ENCODE measurements at places on chromosomes 11 and 22.

GRCh38 chr22:33908171-33909074, 11.9 kb downstream of the LARGE1 start:
- no peak for DNase-seq

GRCh38 chr11:15607361-15608036, 492.8 kb downstream of the INSC start:
- no peak for DNase-seq

- DNase-seq: no peak
Observed at GRCh38 chr22:46977656-46978343, 215.3 kb downstream of the TBC1D22A start.

- no peak for DNase-seq
Observed at GRCh38 chr11:65188486-65188885, 6.8 kb downstream of the CAPN1 start.

- no peak for DNase-seq
Observed at GRCh38 chr11:132969892-132970291, 562.4 kb downstream of the OPCML start.

DNA sequence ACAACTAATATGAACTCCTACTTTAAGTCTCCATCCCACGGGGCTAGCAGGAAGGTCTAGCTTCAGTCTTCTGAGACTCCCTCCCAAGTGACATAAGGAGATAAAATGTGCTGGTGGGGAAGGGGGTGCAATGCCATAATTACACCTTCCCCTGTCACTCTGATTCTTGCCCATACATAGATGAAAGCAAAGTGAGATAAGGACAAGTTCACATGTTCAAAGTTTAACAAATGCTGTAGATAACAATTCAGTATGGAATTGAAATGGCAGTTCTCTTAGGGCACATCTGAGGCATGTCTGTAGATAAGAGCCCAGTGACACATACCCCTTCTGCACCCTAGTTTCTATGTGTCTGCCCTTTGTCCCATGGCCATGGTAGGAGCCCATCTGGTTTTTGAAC, 38.2 kb upstream of the PANX1 start:
- no peak for DNase-seq

GRCh38 chr11:70117567-70118145, 39.5 kb downstream of the ANO1 start:
- DNase-seq: no peak

GRCh38 chr11:105881027-105881426, 141.0 kb downstream of the MSANTD4 start:
- no peak for DNase-seq

DNA sequence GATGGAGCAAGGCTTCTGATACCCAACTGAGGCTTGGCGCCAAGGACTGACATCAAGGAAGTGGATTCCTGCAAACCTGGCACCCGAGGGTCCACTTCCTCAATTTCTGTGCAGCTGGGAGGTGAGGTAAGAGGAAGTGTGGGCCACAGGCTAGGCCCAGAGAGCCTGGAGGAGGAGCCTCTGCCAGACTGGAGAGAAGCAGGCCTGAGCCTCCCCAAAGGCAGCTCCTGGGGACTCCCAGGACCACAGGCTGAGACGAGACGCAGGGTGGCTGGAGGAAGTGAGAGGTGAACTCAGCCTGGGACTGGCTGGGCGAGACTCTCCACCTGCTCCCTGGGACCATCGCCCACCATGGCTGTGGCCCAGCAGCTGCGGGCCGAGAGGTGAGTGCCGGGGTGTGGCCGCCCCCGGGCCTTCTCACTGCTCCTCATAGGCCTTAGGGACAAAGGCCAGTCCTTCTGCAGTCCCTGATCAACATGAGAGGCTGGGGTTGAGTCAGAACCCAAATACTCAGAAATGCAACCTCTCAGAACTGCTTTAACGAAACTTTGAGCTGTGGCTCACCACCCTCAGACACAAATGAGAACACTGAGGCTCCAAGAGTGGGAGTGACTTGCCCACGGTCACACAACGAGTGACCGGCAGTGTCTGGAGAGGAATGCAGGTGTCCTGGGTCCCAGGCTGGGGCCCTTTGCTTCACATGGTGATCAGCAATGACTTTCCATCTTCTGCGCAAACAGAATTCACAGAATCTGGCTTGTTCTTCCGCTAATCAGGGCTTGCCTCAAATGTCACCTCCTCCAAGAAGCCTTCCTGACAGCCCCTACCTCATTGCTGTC, at the start of gene NCF4:
Gene NCF4, plus strand, starts transcription at position 186 of the 839 bp plus-strand sequence. Its CDS starts 166 bp downstream, at position 352.
- no peak for DNase-seq

DNA sequence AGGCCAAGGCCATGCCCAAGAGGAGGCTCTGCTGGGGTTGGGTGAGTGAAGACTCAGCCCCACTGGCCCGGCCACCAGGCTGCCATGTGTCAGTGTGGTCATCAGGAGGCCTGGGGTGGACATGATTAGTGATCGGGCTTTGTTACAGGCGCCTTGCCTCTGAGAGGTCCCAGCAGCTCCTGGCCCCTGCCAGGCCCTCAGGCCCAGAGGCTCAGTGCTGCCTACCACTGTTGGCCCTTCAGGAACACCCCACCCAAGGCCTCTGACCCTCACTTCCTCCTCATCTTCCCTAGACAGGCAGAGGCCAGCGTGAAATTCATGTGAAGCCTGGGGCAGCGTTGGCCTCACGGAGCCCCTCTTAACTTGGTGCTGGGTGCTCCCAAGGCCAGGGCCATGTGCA, 2.2 kb downstream of the MRPL23 start:
- no peak for DNase-seq

- DNase-seq: no peak
Observed at GRCh38 chr11:69880041-69880825, 61.0 kb upstream of the FGF3 start.

DNA sequence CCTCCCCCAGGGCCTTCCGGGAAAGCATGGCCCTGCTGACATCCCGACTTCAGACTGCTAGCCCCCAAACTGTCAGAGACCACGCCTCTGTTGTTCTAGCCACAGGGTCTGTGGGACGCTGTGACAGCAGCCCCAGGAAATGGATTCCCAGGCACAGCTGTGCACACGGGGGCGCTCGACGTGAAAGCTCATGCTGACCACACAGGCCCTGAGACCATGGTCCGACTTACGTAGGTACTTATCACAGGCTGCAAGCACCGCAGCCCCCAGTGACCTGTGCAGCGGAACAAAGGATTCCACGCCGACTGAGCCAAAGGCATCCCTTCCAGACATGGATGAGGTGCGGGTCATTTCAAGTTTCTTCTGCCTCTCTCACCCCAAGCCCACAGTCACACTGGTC, 150.6 kb downstream of the CTTN start:
- DNase-seq: no peak

GRCh38 chr11:102428696-102429095, 23.9 kb downstream of the TMEM123 start:
- DNase-seq: no peak

DNA sequence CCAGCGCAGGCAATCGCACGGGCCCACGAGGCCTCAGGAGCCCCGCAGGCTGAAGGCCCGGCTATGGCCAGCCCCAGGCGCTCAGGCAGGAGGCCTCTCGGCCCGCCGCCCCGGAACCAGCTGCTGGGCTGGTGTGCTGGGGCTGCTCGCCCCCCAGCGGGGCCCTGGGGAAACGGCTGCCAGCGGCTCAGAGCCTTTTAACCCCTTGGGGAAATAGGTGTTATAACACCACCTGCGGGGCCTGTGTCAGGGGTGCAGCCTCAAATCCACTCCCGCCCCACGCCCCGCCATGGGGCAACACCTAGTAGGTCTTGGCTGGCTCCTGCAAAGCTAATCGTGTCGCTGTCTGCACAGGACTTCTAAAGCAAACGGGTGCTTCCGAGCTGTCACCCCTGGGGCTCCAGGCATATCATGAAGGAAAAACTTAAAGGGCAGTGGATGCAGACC, 237.4 kb downstream of the TTC28 start:
- peak; percentile 55 for DNase-seq

DNA sequence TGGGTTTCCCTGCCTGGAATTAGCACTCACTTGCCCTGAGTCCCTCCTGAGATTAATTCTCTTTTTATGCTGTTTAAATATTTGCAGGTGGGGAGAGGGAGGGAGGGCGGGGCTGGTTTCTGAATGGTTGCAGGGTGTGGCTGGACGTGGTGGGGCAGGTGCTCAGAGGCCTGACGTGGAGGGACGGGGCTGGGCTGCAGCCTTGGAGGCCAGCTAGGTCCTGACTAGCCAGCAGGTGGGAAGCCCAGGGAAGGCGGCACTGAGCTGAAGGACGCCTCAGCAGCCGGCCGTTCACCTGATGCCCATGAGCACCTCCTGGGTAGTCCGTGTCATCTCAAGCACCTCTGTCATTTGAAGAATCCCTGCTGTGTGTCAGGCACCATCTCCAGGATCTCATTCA, 21.3 kb downstream of the SGSM1 start:
- no peak for DNase-seq

GRCh38 chr11:57335023-57335342, 709 bp downstream of the SSRP1 start:
- no peak for DNase-seq

GRCh38 chr11:120219938-120220746, 9.3 kb downstream of the OAF start:
- DNase-seq: no peak

All from fibroblast of the conjunctiva (primary cell).